ENCODE measurements at places on chromosomes 7 and 10.

GRCh38 chr7:14892961-14893360 lies 9.6 kb downstream of the DGKB start:
- no peak for DNase-seq

DNA sequence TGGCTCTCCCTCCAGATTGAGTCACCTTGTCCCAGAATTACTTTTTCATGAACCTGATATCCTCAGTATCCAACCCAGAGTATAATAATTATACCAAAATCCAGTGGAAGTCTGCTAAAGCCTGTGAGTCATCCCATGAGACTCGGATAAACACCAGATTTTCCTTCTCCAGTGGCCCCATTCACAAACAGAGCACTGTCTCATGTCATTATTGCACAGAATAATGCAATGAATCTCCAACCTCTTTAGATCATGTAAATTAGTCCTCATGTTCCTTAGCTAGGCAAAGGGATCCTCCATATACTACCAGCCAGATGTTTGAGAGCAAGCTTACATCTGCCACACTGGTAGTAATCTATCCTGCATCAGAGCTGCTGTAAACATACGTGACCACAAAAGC lies 89.0 kb downstream of the AMPH start:
- DNase-seq: no peak

DNA sequence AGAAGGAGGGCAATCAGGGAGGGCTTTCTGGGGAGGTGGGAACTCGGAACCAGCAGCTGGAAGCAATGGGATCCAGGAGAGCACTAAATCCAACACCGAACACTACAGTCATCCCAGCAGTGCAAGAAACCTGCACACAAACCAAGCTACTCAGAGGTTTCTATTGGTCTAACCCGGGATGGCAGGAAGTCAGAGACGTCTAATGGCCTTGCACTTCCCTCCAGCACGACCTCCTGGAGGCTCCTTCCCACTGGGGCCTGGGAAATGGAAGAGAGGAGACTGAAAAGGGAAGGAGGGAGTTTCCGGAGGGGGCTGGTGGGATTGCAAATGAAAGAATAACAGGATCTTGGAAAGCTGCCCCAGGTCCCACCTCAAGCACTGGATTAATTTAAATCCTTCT lies 56.3 kb downstream of the TEX36 start:
- no peak for DNase-seq

GRCh38 chr10:92284112-92284704 lies 6.7 kb downstream of the CPEB3 start:
- DNase-seq: peak; percentile 28

DNA sequence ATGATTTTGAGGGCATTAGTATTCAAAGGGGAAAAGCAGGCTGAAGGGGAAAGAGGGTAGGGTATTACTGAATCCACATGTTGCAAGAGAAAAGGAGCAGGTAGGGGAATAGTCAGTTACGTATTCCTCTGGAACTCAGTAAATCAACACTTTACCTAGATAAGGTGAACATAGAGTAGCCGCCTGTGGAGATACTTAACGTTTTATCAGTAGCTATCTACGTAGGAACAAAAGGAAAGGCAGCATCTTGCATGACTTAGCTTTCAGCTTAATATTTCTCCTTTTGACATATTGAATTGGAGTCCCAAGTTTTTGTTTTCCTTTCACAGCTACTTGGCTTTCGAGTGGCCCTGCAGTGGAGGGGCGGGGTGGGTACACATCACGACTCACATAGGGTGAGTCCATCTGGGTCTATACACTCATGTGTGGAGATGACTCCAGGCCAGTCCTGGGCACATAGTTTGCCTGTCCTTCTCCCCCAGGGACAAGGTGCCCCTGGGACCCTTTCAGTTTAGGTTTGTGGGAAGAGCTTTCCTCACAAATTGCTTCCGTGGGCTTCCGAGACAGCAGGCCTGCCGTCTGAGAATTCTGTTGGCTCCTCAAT lies 48.1 kb downstream of the CCNY start:
- no peak for DNase-seq

DNA sequence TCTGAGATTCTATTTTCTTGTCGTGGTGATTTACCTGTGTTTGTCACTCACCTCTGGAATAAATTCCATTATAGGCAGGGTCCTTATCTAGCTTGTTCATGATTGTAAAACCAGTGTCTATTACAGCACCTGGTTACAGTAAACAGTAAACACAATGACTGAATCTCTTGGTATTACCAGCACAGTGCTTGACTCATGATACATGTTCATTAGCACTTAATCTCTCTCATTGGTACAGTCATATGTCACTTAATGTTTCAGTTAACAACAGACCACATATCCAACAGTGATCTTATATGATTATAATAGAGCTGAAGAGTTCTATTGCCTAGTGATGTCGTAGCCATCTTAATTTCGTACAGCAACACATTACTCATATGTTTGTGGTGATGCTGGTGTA lies 1.6 kb upstream of the TASOR2 start:
- DNase-seq: no peak

- DNase-seq: no peak
Observed at GRCh38 chr10:34864149-34865067, 49.3 kb upstream of the PARD3 start.
